ENCODE measurements at places on chromosomes 16 and 17. TPM values are rescaled to one million over a fixed set of nuclear protein-coding genes. Genes with fewer than 3 reads are reported as not detected.

The VASN gene
- total RNA-seq, result 0.13 TPM

The PRSS21 gene
- total RNA-seq, result 11.1 TPM

The PRSS53 gene
- 3.8 TPM for total RNA-seq

The HOXB6 gene
- total RNA-seq, result 0.48 TPM

The MYH11 gene
- not detected for total RNA-seq

The CHRNE gene
- 0.38 TPM for total RNA-seq

The TEX14 gene
- 0.25 TPM for total RNA-seq

The HS3ST3A1 gene
- 0.08 TPM for total RNA-seq

The TMIGD1 gene
- total RNA-seq, result not detected

The TSPOAP1 gene
- total RNA-seq, result 7.2 TPM

The QRICH2 gene
- 2.0 TPM for total RNA-seq

The PLCG2 gene
- 18.2 TPM for total RNA-seq

The TMC7 gene
- total RNA-seq, result not detected

The PPY gene
- total RNA-seq, result not detected

The IL21R gene
- 85.4 TPM for total RNA-seq

The C16orf89 gene
- total RNA-seq, result not detected

The CNTROB gene
- 44.4 TPM for total RNA-seq

The CCT6B gene
- total RNA-seq, result 0.99 TPM

The EVPLL gene
- total RNA-seq, result not detected

The KATNIP gene
- total RNA-seq, result 16.1 TPM

The TM4SF5 gene
- total RNA-seq, result not detected

The HSPB9 gene
- total RNA-seq, result 0.13 TPM

The PMFBP1 gene
- 0.11 TPM for total RNA-seq

The LITAFD gene
- total RNA-seq, result not detected

The CD19 gene
- total RNA-seq, result 0.34 TPM

The HOXB9 gene
- total RNA-seq, result 5.5 TPM

The GCGR gene
- not detected for total RNA-seq

The FA2H gene
- not detected for total RNA-seq

The ATP2A3 gene
- total RNA-seq, result 116 TPM

The TMEM94 gene
- 61.5 TPM for total RNA-seq

The MT1A gene
- total RNA-seq, result not detected

The KRT31 gene
- total RNA-seq, result not detected

The KRT13 gene
- total RNA-seq, result not detected

The CX3CL1 gene
- total RNA-seq, result not detected

The TTLL6 gene
- not detected for total RNA-seq

The CD7 gene
- total RNA-seq, result 284 TPM

The SEPTIN12 gene
- not detected for total RNA-seq

The NEK8 gene
- total RNA-seq, result 6.0 TPM

The SLC5A11 gene
- total RNA-seq, result not detected

The PRDM7 gene
- not detected for total RNA-seq

The TMEM107 gene
- total RNA-seq, result 20.2 TPM

All from activated CD8-positive, alpha-beta memory T cell treated with anti-CD3 and anti-CD28 coated beads for 36 hours (primary cell).